GM23248 (cell line): ENCODE measurements at places on chromosomes 4 and X. TPM values are rescaled to one million over a fixed set of nuclear protein-coding genes. Genes with fewer than 3 reads are reported as not detected.

The REPS2 gene
- 0.03 TPM in 2 replicates for polyA plus RNA-seq

The TBC1D8B gene
- polyA plus RNA-seq: 11.5 and 12.1 TPM in 2 replicates

The RIPPLY1 gene
- not detected in 2 replicates for polyA plus RNA-seq

The MAGEB1 gene
- not detected in 2 replicates for polyA plus RNA-seq

The RELL1 gene
- 7.7 TPM in 2 replicates for polyA plus RNA-seq

The POLN gene
- 0.91 and 1.6 TPM in 2 replicates for polyA plus RNA-seq

The GBA3 gene
- not detected in 2 replicates for polyA plus RNA-seq

The GAGE1 gene
- not detected in 2 replicates for polyA plus RNA-seq

The ODAPH gene
- not detected in 2 replicates for polyA plus RNA-seq

The TENM3 gene
- polyA plus RNA-seq: 0.83 and 1.0 TPM in 2 replicates

The MAP3K15 gene
- polyA plus RNA-seq: not detected in 2 replicates

The SPANXC gene
- not detected in 2 replicates for polyA plus RNA-seq

The VCX3A gene
- not detected in 2 replicates for polyA plus RNA-seq

The SHISA3 gene
- 0.26 TPM in 1 of 2 replicates, not detected in the other for polyA plus RNA-seq

The GABRA4 gene
- polyA plus RNA-seq: not detected in 2 replicates

The MAGEC1 gene
- polyA plus RNA-seq: not detected in 2 replicates

The NUP62CL gene
- polyA plus RNA-seq: not detected in 2 replicates

The CWH43 gene
- polyA plus RNA-seq: not detected in 2 replicates

The RAB33A gene
- 1.5 and 2.3 TPM in 2 replicates for polyA plus RNA-seq

The BTK gene
- polyA plus RNA-seq: 0.23 TPM in 1 of 2 replicates, not detected in the other

The MAGEE1 gene
- 0.39 and 0.60 TPM in 2 replicates for polyA plus RNA-seq

The HPGDS gene
- polyA plus RNA-seq: not detected in 2 replicates

The PCDH10 gene
- polyA plus RNA-seq: 0.08 and 0.09 TPM in 2 replicates

The CENPVL1 gene
- not detected in 2 replicates for polyA plus RNA-seq
